Activated CD8-positive, alpha-beta memory T cell treated with anti-CD3 and anti-CD28 coated beads for 4 hours (primary cell): ENCODE measurements at places on chromosomes 2 and 18.

GRCh38 chr2:208980321-208980720 is 443.5 kb upstream of the MAP2 start:
- no peak for DNase-seq

DNA sequence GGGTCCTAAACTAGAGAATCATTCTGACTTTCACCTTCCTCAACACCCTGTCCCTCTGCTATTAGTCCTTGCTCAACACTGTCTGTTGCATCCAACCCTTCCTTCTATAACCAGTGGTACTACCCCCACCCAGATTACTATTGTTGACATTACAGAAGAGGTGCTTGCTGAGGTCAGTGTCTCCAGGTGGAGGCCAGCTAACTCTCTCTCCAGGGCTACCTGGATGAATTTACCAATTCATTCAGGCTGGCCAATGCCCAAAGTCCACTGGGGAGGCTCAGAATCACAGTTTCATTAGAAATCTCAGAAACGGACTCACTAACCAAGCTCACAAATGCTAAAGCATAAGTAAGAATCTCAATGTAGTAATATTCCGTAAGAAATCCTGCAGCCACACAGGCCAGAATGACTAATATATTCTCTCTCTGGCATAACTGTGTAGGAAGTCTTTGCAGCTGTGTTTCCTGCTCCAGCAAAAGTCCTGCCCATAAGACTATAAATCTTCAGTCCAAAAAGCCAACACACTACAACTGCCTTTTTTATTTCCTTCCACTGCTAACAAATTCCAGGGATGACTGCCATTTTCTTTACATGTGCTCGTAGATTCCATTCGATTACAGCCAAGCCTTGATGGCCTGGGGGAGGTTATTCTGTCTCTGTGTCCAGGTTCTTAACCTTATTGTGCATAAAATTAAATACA is 10.0 kb upstream of the TTR start:
- no peak for DNase-seq

DNA sequence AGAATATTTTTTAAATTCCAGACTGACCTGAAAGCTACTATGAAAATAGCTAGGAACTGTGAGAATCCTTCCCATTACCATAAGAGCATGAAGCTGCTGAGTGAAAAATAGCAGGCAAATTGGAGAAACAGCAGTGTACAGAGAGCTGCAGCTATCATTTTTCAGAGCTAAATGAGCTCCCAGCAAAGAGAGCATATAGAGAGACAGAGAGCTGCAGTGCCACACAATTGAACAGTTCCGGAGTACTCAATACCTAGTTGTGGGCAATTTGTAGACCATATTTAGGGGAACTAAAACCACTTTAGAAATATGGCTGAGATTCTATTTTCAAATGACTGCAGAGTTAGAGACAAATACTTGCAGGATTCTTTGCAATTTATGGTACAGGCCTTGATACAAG is 645.3 kb downstream of the STK39 start:
- no peak for DNase-seq

GRCh38 chr2:176421297-176422050 is 152.2 kb downstream of the MTX2 start:
- DNase-seq, result no peak

GRCh38 chr2:166170356-166170755 is 42.5 kb upstream of the SCN1A start:
- no peak for DNase-seq
